CD4-positive, alpha-beta T cell treated with Interleukin-1 beta for 1 hour (primary cell): ENCODE measurements at places on chromosomes 6 and 20.

- no peak for DNase-seq
Measured at GRCh38 chr6:114158411-114158810, 184.4 kb downstream of the HS3ST5 start.

- DNase-seq = no peak
Measured at GRCh38 chr20:34703424-34704176, 544 bp upstream of the TP53INP2 start.

- DNase-seq = no peak
Measured at GRCh38 chr6:3396503-3397180, 60.2 kb downstream of the SLC22A23 start.

- no peak for DNase-seq
Measured at GRCh38 chr6:166277892-166278578, 30.2 kb downstream of the PRR18 start.

- DNase-seq = no peak
Measured at GRCh38 chr6:26156850-26157250, 69.6 kb downstream of the HFE start.

GRCh38 chr6:111258010-111258409, 170.7 kb downstream of the SLC16A10 start:
- no peak for DNase-seq
